ENCODE measurements at places on chromosomes 16 and 17.

GRCh38 chr17:60106340-60107059 lies 27.8 kb upstream of the HEATR6 start:
- DNase-seq = no peak

DNA sequence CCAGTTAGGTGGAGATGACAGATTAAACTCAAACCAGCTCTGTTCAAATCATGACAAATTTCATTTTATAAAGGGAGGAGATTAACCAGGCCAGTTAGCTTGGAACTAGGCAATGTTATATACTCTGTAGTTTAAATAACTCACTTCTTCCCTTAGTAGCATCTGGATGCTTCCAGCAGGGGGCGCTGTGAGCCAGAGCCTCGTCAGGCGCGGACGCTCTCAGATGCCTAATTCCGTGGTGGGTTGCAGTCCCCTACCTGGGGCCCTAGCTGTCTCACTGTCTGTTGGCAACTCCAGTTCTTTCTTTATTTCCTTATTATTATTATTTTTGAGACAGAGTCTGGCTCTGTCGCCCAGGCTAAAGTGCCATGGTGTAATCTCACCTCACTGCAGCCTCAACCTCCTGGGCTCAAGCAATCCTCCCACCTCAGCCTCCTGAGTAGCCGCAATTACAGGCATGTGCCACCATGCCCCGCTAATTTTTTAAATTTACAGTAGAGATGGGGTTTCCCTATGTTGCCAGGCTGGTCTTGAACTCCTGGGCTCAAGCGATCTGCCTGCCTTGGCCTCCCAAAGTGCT lies 17.3 kb upstream of the WFDC1 start:
- DNase-seq = peak; percentile 44

- DNase-seq = no peak
Measured at GRCh38 chr16:15035163-15035729, 20.6 kb downstream of the NTAN1 start.

DNA sequence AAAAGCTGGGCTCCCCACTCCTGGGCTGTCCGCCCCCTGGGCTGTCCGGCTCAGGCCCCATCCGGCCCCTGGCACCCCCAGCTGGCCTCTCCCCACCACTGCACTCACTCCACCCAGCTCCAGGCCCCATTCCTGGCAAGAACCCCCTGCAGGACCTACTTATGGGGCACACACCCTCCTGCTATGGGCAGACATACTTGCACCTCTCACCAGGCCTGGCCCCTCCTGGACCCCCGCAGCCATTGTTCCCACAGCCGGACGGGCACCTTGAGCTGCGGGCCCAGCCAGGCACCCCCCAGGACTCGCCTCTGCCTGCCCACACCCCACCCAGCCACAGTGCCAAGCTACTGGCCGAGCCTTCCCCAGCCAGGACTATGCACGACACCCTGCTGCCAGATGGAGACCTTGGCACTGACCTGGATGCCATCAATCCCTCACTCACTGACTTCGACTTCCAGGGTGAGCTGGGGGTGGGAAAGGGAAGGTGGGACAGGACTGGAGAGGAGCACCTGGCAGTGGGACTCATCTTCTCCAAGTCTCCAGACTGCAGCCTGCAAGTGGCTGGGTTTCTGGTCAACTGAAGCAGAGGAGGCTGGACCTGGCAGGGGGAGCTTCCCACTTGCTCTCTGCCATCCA lies 17.6 kb downstream of the UNC119 start:
- no peak for DNase-seq

- DNase-seq = no peak
Measured at GRCh38 chr17:81272616-81273015, 22.5 kb downstream of the SLC38A10 start.

DNA sequence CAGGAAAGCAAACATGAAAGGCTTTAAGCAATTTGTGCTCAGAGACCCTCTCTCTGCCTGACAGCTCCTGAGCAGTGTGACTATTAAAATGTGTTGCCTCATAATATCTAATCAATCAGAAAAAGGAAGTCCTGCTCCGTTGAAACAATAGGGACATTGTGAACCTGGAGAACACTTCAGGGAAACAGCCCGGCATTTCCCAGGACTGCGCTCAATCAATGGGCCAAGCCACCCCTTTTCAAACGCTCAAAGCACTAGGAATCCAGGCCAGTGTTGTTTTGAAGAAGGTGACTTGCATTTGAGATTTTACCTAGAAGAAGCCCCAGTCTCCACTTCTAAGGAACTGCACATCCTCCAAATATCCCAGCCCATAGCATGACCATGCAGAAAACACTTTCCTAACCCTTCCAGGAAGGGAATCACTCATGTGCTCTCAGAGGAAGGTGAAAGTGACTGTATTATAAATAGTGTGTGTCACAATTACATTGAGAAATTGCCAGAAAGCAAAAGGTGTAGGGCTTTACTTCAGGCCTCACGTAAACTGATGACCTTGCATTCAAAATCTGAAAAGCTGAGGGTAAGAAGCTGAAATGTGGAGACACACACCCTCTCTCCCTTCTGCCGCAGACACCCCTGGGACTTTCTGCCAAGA lies 19.4 kb downstream of the CDRT4 start:
- DNase-seq = no peak

DNA sequence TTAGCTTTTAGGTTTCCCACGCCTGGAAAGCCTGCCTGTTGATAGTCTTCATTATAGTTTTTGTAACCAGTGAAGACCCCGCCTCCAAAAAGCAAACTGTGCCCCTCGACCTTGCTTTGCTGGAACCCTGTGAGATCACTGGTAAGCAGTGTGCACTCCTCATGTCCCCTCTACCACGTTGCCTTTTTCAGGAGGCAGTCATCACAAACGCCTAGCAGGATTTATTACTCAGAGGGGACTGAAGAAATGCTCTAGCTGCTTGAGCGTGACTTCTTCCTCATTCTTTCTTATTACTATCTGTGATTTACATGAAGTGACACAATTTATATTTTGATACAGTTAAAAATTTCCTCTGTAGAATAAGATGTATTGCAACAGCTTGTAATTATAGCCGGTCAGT lies 6.5 kb upstream of the KRTAP3-1 start:
- no peak for DNase-seq

- no peak for DNase-seq
Measured at GRCh38 chr16:75556431-75556950, 439 bp upstream of the TMEM231 start.

GRCh38 chr16:88764913-88765349 lies 20.1 kb downstream of the PIEZO1 start:
- peak; percentile 84 for DNase-seq

- DNase-seq = no peak
Measured at GRCh38 chr16:81478876-81479511, 34.4 kb downstream of the CMIP start.

GRCh38 chr16:72847187-72848027 lies 200.5 kb downstream of the ZFHX3 start:
- DNase-seq = no peak

DNA sequence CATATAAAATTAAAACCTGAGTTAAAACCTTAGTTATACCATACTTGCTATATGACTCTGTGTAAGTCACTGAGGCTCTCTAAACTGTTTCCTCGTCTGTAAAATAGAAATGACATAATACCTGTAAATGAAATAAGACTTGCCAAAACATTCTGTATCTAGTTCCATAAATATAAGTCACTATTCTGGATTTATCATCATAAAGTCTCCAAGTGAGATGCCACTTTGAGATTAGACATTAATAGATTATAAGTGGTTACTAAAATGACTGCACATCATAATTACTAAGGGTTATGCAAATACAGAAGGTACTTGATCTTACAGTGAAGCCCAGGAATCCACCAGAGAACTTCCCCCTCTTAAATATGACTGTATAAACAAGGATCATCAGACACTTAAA lies 12.0 kb upstream of the BRIP1 start:
- no peak for DNase-seq

- DNase-seq = no peak
Measured at GRCh38 chr16:4006397-4006999, 109.7 kb downstream of the ADCY9 start.

- DNase-seq = no peak
Measured at GRCh38 chr17:69962436-69962995, 112.5 kb upstream of the KCNJ16 start.

DNA sequence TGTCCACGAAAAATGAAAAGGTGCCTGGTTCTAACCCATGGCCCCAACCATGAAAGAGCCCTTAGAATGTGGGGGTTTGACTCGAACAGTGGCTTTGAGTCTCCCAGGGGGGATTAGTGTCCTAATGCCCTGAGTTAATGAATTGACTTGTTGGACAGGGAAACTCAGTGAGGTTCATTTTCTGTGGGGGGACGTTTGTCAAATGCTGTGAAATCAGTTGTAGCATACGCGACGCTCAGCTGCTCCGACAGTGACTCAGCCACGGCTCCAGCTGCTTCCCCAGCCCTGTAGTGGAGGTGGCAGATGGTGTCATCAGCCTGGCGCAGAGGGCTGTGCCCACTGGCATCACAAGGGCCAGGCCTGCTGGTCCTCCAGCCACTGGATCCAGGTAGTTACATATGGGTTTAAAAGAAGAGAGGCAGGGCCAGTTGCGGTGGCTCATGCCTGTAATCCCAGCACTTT lies 3.9 kb upstream of the TMEM235 start:
- DNase-seq = no peak

DNA sequence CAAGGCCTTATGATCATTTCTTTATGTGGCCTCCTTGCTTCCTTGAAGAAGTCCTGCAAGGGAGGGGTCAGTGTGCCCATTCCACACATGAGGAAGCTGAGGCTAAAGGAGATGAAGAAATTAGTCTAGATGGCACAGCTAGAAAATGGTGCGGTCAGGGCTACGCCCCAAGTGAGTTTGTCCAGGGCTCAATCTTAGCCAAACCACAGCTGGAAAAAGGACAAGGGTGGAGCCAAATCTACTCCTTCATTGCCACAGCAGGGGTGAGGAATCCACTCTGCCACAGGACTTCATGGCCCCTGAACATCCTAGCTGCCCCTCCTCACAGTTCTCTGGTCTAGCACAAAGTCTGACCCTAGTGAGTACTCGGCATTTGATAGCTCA lies 16.2 kb downstream of the BEAN1 start:
- no peak for DNase-seq

- no peak for DNase-seq
Measured at GRCh38 chr16:14602443-14602963, 27.6 kb downstream of the PARN start.

DNA sequence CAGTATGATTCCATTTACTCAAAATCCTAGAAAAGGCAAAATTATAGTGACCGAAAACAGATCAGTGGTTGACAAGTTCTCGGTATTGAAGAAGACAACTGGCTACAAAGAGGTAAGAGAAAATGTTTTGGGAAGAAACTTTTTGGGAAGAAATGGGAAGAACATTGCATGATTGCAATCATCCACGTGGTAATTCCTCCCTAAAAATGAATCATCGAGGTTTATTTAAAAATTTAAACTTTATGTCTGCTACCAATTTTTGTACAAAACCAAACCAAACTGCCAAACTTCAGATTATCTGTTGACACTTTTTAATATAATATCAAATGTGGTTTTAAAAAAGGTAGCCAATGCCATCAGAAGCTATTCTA lies 8.1 kb downstream of the SMURF2 start:
- no peak for DNase-seq

- no peak for DNase-seq
Measured at GRCh38 chr16:66274335-66275110, 92.0 kb upstream of the CDH5 start.

GRCh38 chr17:67105213-67105612 lies 60.9 kb downstream of the CACNG1 start:
- DNase-seq = peak; percentile 4

DNA sequence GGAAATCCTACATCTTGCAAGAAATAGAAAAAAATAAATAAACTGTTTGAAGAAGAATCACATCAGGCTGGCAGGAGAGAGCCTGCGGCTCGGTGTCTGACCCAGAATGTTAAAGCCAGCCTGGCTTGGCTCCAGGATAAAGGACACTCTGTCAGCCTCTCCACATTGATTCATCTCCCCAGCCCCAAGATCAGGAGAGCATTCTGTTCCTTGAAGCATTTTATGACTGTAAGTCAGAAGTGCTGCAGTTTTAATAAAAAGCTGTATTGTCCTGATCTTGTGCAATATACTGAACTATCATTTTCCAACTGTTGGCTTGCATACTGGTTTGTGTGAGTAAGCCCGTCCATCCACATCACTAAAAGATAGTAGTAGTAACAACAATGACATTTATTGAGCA lies 426.6 kb downstream of the HAPSTR1 start:
- no peak for DNase-seq

DNA sequence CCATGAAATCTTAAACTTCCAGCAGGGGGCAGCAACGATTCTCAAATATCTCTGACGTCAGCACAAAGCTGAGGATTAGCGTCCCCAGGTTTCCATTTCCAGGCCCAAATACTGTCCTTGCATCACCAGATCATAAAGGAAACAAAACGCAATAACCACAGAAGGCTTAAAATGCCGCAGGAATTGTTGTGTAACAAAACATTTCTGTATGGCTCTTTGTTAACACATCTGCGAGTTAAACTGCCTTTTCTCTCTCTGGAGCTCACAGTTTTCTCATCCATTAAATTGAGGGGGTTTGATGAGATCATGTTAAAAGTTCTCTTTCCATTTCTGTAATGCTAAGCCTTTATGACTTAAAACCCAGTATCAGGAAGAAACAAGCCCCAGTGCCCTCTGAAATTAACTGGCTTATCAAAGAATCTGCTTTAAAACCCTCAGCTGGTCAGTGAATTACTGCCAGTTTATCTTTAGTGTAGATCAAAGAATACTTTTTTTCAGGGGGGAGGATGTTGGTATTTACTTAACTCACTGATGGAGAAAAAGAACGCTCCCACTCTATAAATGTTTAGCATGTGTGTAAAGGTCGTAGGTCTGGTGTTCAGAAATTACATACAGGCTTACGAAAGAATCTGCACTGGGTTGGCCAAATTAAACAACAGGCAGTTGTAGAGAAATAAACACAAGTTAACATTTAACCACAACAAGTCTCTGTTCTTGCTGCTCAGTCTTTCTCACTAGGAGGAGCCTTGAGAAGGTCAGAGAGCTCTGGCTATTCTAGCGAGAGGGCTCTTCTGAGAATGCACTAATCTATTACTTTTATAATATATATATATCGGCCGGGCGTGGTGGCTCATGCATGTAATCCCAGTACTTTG lies 10.6 kb upstream of the TERF2 start:
- DNase-seq = peak; percentile 64

DNA sequence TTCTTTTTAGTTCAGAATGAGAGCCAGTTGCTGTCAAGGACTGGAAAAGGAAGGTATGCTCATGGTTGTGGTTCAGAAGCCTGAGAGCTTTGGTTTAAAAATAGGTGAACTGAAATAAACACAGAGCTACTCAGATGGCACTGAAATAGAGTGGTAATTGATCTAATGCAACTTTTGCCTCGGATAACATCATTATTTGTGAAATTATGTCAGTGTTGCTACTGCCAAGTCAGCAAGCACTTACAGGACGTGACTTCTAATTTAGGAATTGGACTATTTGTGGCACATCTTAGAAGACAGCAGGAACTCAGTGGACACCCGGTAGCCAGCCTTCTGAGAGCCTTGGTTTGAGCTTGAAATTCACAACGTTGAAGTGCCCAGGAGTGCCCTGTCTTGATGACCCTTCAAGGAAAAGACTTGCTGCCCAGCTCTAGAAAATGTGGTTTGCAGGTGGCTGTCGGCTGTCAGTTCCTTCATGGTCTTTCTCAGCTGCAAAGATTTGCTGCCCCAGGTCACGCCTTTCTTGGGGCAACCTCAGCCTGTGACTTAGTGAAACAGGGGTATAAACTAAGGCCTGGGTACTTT lies 42.0 kb upstream of the XYLT1 start:
- DNase-seq = no peak

- DNase-seq = no peak
Measured at GRCh38 chr17:50468304-50469207, at the start of gene CHAD. TSS of gene CHAD (minus strand) at chr17:50468880. CDS start at chr17:50468813, 67 bp downstream.

All from RWPE1 (cell line).